ENCODE measurements at places on chromosomes 16 and 17.

GRCh38 chr16:31888735-31889134 lies 15.1 kb downstream of the ZNF267 start:
- no peak for DNase-seq

GRCh38 chr17:82899941-82900340 lies 60.1 kb upstream of the ZNF750 start:
- DNase-seq, result no peak

DNA sequence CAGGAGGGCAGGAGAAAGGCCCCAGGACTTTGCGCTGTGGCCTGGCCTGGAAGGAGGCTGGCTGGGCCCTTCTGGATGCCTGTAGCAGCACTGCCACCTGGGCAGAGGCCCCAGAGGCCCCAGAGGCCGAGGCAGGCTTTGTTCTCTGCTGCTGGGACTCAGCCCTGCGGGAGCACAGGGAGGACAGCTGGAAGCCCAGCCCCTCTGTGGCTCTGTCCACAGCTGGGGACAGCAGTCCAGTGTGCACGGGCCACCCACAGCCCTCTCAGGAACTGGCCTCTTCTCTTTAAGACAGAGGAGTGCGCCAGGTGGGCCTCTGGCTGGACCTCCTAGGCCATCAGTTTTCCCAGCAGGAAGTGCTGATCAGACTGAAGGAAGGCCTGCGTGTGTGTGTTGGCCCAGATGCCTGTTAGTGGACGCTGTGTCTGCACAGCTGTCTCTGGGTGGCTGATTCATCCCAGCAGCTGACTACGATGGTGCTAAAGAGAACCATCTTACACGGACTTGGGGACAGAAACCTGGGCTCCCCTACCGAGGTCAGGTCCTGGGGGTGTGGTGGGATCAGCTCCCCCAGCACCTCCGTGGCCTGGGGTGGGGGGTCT lies 26.9 kb upstream of the ZNF750 start:
- DNase-seq, result no peak

- DNase-seq, result peak; percentile 56
Observed at GRCh38 chr17:17841601-17842025, 4.8 kb upstream of the SREBF1 start.

GRCh38 chr17:32350666-32351418 lies 885 bp downstream of the ZNF207 start:
- no peak for DNase-seq

DNA sequence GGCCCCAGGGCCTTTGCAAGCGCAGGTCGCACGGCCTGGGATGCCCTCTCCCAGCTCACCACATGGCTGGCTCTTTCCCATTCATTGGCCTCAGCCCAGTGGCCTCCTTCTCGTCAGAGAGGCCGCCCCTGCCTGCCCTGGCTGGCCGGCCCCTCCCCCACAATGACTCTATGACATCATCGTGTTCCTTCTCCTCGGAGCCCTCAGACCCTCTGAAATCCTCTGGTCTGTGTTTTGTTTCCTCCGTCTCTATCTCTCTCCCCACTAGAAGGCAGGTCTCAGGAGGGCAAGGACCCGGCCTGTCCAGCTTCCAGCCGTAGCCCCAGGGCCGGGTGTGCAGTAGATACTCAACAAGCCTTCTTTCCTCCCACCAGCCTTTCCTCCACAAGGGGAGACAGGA lies 164.8 kb upstream of the FOXF1 start:
- DNase-seq, result no peak

- DNase-seq, result no peak
Observed at GRCh38 chr16:52708476-52708875, 161.5 kb upstream of the TOX3 start.

DNA sequence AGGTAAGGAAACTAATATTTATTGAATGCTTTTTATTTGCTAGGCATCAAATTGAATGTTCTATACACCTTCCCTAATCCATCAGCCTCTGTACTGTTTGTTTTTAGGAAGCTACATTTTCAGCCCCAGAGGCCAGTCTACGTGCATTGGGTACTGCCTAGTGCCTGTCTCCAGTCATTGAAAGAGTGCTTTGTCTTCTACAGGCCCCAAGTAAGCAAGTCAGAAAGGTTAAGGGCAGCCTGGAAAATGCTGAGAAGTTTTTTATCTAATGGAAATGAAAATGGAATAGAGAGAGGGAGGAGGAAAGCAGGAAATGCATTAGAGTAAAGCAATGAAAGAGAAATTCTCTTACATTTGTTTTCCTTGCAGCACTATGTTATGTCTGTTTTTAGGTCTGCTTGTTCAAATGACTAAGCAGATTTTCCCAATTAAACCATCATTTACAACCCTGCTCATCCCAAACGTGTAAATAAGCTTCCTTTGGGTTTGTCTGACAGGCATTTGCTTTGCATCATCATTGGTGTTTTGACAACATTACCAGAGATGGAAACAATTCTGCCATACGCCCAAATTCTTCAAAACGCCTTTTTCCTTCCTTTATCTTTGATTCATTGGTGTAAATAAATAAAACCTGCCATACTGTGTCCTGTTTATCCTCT lies 116.0 kb upstream of the GOT2 start:
- DNase-seq, result no peak

DNA sequence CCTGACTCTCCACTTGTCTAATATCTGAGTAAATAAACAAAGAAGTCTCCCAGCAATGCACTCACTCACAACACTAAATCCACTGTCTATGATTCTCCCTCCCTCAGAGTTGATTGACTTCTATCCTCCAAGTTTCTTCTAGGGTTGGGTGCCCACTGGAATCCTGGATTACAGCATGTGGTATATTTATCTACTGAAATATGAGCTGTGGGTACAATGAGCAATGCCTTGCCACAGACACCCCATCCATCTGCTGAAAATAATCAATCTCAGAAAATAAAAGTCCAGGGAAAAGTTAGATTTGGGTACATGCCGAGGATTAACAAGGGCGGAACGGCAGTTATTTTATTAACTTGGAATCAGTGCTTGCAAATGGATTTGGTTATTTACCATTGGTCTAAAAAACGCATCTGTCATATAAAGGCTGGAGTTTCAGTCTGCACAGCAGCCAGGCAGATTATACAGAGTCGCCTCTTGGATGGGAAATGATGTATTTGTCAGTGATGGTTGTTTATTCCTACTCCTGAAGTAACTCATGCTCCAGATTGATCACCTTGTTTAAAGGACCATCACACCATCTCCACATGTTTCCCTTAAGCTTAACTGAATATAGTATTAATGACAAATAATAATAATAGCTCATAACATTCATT lies 193.9 kb upstream of the SOX9 start:
- no peak for DNase-seq

DNA sequence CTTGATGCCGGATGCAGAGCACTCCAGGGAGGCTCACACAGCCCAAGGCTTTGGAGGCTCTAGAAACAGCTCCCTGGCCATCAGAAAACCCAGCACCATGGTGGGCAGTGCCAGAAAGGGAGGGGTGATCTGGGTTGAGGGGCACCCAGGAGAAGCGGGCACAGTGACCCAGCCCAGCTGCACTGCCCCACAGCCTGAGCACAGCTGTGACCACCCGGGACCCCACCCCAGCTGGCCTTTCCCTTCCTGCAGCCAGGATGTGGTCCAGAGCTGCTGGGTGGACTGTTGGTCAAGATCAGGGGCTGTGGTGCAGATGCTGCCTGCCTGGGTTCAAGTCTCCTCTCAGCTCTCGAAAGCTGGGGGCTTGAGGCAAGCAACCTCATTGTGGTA lies 223.1 kb downstream of the ZNF423 start:
- no peak for DNase-seq

DNA sequence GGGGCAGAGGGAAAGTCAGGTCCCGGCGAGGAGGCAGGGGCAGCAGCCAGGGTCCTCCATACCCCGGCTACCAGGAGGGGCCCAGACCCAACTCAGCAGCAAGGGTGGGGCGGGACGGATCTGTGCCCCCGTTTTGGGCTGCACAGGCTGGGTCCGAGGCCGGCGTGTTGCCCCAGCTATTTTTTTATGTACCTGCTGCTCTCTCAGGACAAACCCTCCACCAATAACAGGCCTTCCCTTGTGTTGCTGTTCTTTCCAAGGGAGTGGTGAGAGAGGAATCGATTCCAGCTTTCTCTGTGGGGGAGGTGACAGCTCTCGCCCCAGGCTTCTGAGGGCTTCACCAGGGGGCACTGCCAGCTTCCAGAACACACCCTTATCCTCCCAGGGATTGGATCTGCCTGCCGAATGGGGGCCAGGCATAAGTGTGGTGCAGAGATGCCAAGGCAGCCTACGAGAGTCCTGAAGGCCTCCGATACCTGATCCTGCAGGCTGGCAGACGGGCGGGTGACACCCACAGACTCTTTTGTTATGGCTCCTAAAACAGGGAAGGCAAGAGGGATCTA lies 22.3 kb downstream of the RTN4RL1 start:
- no peak for DNase-seq

DNA sequence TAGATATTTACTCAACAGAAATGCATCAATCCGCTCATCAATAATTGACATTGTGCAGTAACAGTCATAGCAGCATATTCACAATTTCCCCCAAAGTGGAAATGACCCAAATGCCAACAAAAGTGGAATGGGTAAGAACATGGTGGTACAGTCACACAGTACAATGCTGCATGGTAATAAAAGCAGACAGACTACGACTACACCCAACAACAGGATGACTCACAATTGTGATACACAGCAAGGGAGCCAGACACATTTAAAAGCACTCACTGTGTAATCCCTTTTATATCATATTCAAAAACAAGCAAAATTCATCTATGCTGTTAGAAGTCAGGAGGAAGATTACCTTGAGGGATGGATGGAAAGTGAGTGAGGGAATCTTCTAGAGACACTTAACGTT lies 76.5 kb upstream of the NUDT7 start:
- DNase-seq, result no peak

- DNase-seq, result no peak
Observed at GRCh38 chr16:26430618-26431017, 636.1 kb upstream of the C16orf82 start.

DNA sequence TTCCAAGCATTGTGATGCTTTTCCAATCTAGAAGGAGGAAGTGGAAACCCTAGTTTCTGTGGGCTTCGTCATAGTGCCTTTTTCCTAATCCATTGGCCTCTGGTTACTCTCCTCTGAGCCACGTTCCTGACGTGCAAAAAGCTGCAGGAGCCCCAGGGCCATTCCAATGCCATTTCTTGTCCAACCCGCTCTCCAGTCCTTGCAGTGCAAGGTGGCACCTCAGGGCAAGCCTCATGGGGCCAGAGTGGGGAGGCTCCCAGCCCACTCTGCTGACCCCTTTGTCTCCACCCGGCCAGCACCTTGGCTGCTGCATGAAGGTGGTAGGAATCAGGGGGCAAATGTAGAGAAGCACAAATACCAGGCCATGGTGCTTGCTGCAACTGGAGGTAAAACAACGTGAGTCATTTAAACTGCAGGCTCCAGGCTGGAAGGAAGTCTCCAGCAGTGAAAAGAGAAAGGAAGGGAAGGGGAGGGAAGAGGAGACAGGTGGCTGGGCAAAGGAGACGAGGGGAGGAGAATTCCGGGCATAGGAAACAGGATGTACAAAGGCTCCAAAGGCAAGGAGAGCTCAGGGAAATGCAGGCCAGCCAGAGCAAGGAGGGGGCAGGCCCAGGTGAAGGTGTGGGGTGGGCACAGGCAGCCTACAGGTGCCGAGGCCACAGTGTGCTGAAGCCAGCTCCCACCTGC lies 168.2 kb upstream of the TNRC6C start:
- no peak for DNase-seq

DNA sequence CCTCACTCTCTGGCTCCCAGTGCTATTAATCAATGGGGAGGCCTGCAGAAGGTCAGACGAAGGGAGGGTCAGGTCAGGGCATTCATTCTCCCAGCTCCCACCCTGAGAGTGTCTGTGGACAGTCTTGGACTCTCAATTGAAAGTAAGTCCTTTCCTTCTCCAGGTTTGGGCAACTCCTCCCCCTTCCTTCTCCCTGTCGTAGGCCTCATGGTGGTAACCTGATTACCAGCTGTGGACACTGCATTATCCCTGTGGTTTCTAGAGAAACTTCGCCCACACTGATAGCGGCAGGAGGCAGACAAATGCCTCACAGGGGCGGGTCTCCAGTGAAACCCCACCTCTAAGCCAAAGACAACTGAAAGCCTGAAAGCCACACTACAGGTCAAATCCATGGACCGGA lies 57.7 kb upstream of the SLC25A19 start:
- no peak for DNase-seq

- DNase-seq, result peak; percentile 74
Observed at GRCh38 chr17:2435862-2436261, 35.0 kb upstream of the MNT start.

- DNase-seq, result no peak
Observed at GRCh38 chr16:57386381-57386951, 14.2 kb downstream of the CX3CL1 start.

GRCh38 chr16:81465375-81465943 lies 20.9 kb downstream of the CMIP start:
- DNase-seq, result no peak

- DNase-seq, result no peak
Observed at GRCh38 chr16:74738113-74738541, 36.5 kb downstream of the FA2H start.

DNA sequence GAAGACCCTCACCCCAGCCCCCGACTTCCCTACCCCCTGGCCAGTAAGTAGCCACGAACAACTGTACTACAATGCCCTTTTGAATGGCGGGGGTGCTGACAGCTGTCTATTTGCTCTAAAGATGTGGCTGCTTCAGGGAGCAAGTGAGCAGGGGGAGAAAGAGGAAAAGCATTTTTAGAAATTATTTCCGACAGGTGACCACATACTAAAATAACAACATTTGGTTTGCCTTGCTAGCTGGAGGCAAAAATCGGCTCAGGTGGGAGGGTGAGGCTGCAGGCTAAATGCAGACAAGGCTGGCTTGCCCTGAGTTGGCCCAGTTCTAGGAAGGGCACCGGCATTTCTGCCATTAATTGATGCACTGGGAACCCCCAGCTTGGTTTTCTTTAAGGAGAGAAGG lies 188.5 kb downstream of the XYLT1 start:
- no peak for DNase-seq

GRCh38 chr17:54983260-54983659 lies 14.7 kb downstream of the STXBP4 start:
- no peak for DNase-seq

DNA sequence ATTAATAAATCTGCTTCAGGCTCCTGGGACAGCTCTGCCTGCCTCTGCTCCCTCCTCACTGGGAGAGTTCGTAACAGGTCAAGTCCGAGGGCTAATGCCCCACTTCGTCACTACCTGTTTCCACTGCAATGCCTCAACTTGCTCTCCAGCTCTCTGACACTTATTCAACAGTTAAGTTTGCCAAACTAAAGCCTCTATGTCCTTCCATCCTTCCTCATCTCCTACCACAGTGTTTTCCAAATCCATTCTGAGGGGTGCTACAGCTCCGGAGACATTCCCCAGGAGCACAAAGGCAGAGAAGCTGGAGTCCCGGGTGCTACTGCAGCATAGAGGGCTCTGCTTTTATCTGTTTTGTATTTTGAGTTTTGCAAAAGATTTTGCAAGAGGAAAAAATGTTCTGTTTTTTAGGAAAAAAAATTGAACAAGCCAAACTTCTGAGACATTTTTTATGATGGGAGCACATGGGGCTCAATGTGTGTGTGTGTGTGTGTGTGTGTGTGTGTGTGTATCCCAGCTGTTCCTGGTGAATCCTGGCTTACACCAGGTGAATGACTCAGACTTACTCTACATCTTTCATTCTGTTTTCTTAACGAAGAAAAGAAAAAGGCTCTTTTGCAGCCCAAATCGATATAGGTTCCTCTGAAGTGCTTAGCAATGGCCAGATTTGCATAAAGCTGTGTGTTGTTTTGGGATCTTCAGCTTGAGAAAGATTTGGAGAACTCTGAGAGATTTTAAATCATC lies 46.1 kb upstream of the MYOCD start:
- DNase-seq, result no peak

GRCh38 chr17:31532081-31532480 lies 140.6 kb downstream of the RAB11FIP4 start:
- DNase-seq, result no peak

All from NCI-H510A (cell line).